ENCODE measurements at places on chromosomes 3 and 15.

GRCh38 chr3:189519458-189519857 is 111.7 kb upstream of the TP63 start:
- no peak for DNase-seq

- no peak for DNase-seq
These were observed 32.1 kb downstream of the HERC2 start for GRCh38 chr15:28289694-28290463.

DNA sequence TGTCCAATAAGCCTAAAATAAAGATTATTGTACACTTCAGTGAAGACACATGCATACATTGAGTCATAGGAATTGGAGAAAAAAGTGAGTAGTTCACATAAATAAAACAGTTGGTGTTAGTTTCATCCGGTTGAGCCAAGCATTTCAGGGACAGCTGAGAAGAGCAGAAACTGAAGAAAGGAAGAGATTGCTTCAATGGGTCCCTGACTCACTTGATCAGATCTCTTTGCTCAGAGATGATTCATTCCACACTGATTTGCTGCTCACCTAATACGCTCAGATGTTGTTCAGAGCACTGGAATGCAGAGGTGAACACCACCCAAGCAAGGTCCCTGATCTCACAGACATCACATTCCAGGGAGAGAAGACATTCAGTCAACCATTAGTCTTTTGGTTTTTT is 93.7 kb downstream of the RAD18 start:
- DNase-seq, result no peak

DNA sequence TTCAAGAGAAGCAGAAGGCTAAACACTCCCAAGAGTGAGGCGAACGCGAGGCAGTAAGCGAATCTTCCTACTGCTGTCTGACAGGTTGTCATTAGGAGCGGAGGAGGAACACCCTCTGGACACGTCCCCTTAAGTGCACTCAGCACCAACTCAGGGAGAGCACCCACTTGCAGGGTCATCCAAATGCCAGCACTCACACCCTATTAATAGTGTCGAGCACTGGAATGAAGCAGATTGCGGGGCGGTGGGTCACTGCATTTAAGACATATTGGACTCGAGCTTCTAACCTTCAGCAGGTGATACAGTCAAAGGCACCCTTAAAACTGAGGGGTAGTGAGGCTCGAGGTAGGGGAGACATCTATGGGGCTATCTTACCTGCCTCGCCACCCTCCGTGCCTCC is 28.7 kb downstream of the SH3BP5 start:
- DNase-seq, result no peak

DNA sequence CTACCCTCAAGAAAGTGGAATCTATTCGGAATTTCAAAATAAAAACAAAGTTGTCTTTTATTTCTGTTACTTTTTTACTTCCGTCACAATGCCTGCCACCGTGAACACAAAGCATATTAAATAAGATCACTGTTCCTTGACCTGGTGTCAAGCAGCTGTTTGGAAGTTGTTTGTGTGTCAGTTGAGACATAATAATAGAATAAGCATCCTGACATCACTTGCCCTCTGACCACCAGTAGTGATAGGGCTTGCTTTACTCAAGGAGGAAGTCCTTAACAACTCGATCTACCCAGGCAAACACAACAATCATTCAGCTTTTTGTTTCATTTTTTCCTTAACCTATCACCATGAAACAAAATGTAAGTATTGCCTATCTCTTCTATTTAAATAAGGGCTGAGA is 454.4 kb upstream of the RASGRP1 start:
- no peak for DNase-seq

GRCh38 chr15:64979252-64979710 is 10.4 kb downstream of the SPG21 start:
- DNase-seq, result no peak

GRCh38 chr3:152621967-152622810 is 212.7 kb upstream of the P2RY1 start:
- no peak for DNase-seq

GRCh38 chr3:130688015-130688688 is 58.5 kb downstream of the PIK3R4 start:
- DNase-seq, result no peak

- DNase-seq, result no peak
These were observed 49.3 kb downstream of the UACA start for GRCh38 chr15:70714015-70714414.

GRCh38 chr3:183581496-183582155 is 26.1 kb upstream of the KLHL6 start:
- no peak for DNase-seq

DNA sequence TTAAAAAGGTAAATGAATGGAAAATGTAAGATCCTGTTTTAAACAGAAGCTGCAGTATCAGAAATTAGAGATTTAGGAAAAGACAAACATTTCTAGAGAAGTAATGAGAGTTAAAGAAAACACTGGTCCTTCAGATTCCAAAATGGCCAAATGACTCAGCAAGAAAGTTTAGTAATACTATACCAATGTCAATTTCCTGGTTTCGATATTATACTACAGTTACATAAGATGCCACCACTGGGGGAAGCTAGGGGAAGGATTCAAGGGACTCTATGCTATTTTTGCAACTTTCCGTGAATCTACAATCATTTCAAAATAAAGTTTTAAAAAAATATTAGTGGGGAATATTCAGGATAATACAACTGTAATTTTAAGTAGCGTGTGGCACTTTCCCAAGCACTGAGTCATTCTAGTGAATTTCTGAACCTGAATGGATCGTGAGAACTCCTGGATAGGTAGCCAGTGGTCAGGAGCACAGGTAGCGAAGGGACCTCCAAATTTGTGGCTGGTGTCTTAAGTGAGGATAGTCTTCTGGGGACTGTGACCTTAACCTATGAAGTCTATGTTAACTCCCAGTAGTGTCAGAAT is 37.6 kb downstream of the TMCC1 start:
- DNase-seq, result no peak

- no peak for DNase-seq
These were observed 19.7 kb downstream of the PLSCR2 start for GRCh38 chr3:146449613-146450012.

GRCh38 chr3:95588473-95588872 is 1225.9 kb upstream of the EPHA6 start:
- no peak for DNase-seq
